Renal cortex interstitium (tissue), 15 donors: ENCODE measurements at places on chromosomes 5 and 9. TPM values are rescaled to one million over a fixed set of nuclear protein-coding genes. Genes with fewer than 3 reads are reported as not detected.

GRCh38 chr9:94298949-94299599 is 29.4 kb downstream of the NUTM2F start:
- DNase-seq = no peak

DNA sequence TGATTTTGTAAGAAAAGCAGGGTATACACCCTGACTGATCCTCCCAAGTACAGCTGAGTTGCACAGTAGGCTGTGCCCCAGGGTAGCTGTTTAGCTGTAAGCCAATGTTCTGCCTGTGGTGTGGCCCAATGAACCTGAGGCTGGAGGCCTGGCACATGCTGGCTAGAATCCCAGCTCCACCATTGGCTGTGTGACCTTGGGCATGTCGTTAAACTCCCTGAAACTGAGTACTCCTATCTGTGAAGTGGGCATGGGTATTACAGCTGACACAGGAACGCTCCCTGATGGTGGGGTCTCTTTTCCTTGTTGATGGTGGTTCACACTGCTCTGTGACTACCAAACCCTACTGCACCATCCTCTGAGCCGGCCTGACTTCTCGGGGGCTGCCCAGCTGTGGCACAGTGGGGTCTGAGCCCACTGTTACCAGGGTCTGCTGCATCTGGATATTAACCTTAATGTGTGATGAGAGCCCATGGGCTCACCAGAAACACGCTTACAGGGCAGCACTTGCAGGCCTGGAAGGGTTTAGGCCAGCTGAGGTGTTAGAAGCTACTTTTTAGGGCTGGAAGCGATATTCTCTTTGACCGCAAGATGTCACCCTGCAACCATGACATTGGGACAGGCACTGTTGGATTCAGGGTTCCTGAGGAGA is 7.0 kb upstream of the GADD45G start:
- DNase-seq = no peak

- no peak for DNase-seq
Measured at GRCh38 chr5:3858524-3858923, 262.9 kb downstream of the IRX1 start.

The TAF11L7 gene
- not detected for polyA plus RNA-seq

- no peak for DNase-seq
Measured at GRCh38 chr9:110728058-110728457, 59.5 kb downstream of the MUSK start.

The FUT7 gene
- polyA plus RNA-seq = 0.12 TPM
